ENCODE measurements at places on chromosomes 4 and X. TPM values are rescaled to one million over a fixed set of nuclear protein-coding genes. Genes with fewer than 3 reads are reported as not detected.

Gene PITX2
- total RNA-seq = 7.9 TPM

DNA sequence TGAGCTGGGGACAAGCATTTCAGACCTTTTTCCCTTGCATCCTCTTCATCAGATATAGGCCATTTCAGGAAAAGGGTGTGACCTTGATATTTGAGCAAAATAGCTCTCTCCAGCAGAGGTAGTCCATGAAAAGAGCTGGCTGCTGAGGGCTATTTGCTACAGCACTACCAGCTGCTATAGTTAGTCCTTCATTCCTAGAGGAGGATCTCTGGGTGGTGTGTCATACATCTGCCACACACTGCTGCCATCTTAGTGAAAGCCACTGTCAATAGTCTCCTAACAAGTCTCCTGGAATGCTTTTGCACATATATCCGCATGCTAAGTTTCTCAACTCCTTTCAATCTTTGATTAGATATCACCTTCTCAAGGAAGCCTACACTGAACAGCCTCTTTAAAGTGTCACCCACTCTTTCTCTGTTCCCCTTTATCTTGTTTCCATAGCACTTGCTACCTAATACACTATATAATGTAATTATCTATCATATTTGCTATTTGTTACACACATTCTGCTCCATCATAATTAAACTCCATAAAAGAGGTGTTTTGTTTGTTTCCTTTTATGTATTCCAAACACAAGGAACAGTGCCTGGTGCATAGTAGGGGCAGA is 131.9 kb downstream of the TBC1D19 start:
- DNase-seq = no peak

Gene SFRP2
- total RNA-seq = not detected

- no peak for DNase-seq
Measured at GRCh38 chrX:118250445-118250844, 95.5 kb upstream of the WDR44 start.

Gene TDO2
- total RNA-seq = not detected

Gene ANKRD50
- total RNA-seq = 0.08 TPM

- DNase-seq = no peak
Measured at GRCh38 chr4:98399915-98400314, 138.7 kb downstream of the RAP1GDS1 start.

DNA sequence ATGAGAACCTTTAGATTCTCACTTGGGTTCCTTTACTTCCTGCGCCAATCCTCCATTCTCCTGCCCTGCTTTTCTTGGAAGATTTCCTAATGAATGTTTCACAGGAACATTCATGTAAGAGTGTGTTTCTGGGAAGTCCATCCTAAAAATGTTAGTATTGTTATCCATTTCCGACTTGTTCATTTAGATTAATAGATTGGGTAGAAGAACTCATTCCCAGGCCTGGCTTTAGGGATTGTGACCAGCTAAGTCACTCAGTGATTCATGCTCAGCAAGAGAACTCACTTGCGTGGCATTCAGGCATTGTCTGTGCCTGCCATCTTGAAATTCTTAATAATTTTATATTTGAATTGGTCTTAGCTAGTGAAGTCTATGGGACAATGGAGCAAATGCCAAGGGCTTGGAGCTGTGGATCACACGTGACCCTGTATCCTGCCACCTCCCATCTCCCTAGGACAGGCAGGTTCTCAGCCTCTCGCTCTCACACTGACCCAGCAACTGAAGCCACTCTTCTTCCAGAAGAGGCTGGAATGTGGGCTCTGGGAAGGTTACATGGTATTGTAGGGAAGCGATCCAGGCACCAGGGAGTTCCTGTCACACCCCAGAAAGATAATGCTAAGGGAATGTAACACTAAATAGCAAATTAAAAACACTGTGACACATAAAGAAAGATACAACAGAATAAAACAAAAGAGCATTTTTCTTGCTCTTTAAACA is 562.1 kb downstream of the TMA16 start:
- DNase-seq = no peak

DNA sequence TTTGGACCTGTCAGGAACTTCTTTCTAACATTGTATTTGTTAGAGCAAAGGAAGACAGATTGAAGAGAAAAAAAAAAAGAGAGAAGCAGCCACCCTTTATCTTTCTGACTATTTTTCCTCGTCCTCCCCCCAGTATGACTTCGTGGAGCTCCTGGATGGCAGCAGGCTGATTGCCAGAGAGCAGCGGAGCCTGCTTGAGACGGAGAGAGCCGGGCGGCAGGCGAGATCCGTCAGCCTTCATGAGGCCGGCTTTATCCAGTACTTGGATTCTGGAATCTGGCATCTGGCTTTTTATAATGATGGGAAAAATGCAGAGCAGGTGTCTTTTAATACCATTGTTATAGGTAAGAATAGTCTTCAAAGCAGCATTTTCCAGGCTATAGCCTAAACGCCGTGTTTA is 237.7 kb downstream of the DCTD start:
- DNase-seq = no peak

- DNase-seq = no peak
Measured at GRCh38 chrX:22594766-22595165, 322.1 kb downstream of the CBLL2 start.

Gene CPLX1
- total RNA-seq = 0.28 TPM

Gene EPGN
- not detected for total RNA-seq

DNA sequence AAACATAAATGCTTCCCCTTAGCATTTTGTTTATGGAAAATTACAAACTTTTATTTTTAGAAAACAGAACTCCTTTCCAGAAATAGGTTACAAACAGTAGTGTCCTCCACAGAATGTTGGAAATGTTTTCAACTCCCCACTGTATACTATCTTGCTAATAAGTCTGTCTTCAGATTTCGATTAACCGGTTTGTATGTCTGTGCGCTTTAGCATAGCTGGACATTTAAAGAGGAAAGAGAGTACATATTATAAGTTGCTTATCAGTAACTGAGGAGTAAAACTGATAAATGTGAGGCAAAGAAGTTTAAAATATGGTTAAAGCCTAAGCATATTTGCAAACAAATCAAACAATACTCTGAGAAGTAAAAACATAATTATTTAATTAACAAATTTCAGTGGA is 3.4 kb downstream of the CXCL8 start:
- no peak for DNase-seq

GRCh38 chr4:22941688-22942375 is 249.1 kb downstream of the GBA3 start:
- DNase-seq = no peak

DNA sequence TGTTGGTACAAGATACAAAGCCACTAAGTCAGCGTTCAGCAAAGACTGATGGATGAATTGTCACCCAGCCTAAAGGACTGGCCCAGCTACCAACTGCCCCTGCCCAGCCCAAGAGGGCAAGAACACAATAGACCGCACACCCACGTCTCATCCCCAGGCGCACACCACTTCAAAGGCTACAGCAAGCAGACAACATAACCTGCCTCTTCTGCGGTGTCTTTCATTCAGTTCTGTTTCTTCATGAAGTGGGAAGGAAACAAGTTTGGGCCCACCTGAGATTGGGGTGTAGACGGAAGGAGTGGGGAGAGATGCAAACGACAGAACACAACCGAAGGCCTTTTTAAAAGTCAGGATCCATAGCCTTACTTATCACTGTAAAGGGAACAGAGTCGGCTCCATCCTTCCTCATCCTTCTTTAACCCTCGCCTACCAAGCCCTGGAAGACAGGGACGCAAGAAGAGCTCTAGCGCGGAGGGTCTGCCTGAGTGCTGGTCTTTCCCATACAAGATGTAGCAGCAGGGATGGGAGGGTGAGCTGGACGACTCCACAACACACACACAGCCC is 691 bp downstream of the SCARB2 start:
- DNase-seq = no peak

Gene SPATA18
- total RNA-seq = not detected

GRCh38 chrX:133648594-133648993 is 233.3 kb upstream of the GPC4 start:
- DNase-seq = no peak

Gene DMRTC1
- total RNA-seq = not detected

Gene CLTRN
- total RNA-seq = 0.46 TPM

DNA sequence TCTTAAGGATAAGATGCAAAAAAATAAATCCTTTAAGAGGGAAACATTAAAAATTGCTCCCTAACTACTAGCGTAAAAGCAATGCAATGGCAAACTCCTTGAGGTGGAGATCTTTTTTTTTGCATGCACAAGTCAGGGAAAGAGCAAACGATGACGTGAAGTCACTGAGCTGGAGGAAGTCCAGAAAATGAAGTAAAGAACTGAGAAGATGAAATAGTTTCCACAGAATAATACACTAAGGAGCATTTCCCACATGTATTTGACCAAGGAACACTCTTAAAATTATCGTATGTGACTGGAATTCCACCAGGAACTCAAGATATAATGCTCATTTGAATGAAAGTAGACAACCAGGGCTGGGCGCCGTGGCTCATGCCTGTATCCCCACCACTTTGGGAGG is 21.0 kb upstream of the DOCK11 start:
- DNase-seq = no peak

Gene ADH1C
- not detected for total RNA-seq

DNA sequence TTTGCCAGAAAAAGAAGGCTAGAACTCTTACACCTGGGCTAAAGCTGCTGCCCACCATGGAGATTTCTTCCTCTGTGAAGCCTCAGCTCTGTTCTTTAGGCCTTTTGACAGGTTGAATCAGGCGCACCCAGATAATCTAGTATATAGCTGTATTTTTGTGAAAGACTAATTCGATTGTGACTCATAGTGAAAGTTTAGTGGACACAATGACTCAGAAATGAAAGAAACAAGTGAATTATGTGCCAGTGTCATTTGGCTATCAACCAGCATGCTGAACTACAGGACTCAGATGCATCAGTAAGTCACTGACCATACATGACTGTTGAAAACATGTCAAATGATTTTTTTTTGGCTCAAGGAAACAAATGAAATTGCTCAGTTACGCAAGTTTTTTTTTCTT is 425.4 kb downstream of the SLITRK2 start:
- DNase-seq = no peak

DNA sequence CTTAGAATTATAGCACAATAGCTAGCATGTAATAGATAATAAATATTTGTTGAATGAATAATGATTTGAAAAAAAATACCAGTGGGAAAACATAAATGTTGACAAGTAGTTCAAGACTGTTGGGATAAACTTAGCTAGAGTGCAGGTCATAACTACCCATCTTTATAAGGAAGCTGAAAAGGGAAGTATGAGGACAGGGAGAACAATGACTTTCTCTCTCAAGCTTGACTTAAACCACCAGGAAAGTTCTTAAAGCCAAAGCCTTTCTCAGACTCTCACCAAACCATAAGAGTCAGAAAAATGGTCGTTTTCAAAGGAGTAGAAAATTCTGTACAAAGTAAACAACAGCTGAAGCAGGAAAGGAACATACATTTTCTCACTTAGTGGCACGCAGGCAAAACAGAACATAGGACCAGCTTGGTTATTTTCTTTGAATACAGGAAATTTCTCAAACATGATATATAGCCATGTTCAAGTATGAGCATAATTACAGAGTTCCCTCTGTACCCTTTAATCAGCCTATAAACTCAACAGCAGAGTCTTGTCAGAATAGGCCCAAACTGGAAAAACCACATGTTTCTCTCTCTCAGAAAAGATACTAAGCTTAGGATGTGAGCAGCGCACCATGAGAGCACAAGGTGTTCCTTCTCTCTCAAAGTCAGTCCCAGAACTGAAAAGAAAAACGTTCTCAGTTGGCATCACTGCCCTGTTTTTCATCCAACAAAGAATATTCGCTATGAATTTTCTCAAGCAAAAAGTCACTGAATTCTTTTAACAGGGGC is 28.7 kb downstream of the MAPK10 start:
- no peak for DNase-seq

GRCh38 chr4:112818594-112818965 is 181.6 kb downstream of the LARP7 start:
- DNase-seq = no peak

Gene HMGB3
- total RNA-seq = 94.3 TPM

GRCh38 chr4:52051615-52052474 is 741 bp downstream of the SPATA18 start:
- no peak for DNase-seq

- DNase-seq = no peak
Measured at GRCh38 chr4:137621056-137621455, 88.8 kb upstream of the PCDH18 start.

DNA sequence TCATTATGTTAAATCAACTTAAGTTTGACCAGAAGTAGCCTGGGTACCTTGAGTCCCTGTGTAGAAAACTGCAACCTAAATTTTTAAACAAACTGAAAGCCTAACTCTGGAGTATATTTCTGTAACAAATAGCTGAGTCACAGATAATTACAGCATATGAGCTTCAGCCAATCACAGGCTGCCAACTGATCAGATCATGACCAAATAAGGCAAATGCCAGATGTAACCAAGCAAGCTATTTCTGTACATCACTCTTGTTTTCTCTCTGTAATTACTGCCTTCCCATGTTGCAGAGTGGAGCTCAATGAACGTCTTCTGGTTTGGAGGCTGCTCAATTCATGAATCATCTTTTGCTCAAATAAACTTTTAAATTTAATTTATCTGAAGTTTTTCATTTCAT is 980.9 kb upstream of the DIAPH2 start:
- no peak for DNase-seq

GRCh38 chr4:173280998-173281397 is 53.2 kb downstream of the HMGB2 start:
- no peak for DNase-seq

GRCh38 chr4:26420438-26420837 is 69.8 kb downstream of the CCKAR start:
- DNase-seq = no peak

Gene DDIT4L
- total RNA-seq = not detected

GRCh38 chr4:154626793-154627484 is 14.5 kb upstream of the FGG start:
- DNase-seq = peak; percentile 24

GRCh38 chr4:144645102-144645630 is 790 bp upstream of the HHIP start:
- no peak for DNase-seq

- no peak for DNase-seq
Measured at GRCh38 chr4:147088146-147088545, 142.5 kb upstream of the TTC29 start.

- DNase-seq = no peak
Measured at GRCh38 chrX:12994321-12994720, 19.4 kb downstream of the TMSB4X start.

GRCh38 chr4:78345237-78345636 is 206.3 kb upstream of the ANXA3 start:
- no peak for DNase-seq

DNA sequence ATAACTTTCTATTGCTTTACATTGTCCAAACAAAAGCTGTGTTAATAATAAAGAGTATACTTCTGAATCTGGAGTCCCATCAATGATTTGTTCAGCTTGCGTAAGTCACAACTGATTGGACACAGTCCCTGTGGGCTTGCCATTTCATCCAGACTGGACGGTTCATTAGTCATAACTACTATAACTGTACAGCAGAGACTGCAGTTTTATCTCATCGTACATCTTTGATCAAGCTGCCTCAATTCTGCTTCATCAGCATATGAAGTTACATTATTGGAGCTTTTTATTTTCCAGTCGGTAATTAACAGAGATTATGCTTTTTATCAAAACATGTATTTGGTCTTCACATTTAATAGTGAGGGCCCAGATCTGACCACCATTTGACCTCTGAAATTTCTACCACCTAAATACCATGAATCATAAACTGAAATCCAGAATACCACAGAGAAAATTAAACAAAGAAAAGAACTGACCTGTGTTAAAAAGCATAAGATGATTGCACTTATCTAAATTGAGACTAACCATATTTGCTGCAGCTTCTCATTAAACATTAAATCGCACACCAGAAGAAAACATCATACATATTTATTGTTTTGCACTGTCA is 12.5 kb upstream of the MAB21L2 start:
- no peak for DNase-seq
